Ecto neural progenitor cell (in vitro differentiated cells): ENCODE measurements at places on chromosomes 3 and 15.

- no peak for DNase-seq
Observed at GRCh38 chr3:8509961-8510360, 8.3 kb downstream of the LMCD1 start.

DNA sequence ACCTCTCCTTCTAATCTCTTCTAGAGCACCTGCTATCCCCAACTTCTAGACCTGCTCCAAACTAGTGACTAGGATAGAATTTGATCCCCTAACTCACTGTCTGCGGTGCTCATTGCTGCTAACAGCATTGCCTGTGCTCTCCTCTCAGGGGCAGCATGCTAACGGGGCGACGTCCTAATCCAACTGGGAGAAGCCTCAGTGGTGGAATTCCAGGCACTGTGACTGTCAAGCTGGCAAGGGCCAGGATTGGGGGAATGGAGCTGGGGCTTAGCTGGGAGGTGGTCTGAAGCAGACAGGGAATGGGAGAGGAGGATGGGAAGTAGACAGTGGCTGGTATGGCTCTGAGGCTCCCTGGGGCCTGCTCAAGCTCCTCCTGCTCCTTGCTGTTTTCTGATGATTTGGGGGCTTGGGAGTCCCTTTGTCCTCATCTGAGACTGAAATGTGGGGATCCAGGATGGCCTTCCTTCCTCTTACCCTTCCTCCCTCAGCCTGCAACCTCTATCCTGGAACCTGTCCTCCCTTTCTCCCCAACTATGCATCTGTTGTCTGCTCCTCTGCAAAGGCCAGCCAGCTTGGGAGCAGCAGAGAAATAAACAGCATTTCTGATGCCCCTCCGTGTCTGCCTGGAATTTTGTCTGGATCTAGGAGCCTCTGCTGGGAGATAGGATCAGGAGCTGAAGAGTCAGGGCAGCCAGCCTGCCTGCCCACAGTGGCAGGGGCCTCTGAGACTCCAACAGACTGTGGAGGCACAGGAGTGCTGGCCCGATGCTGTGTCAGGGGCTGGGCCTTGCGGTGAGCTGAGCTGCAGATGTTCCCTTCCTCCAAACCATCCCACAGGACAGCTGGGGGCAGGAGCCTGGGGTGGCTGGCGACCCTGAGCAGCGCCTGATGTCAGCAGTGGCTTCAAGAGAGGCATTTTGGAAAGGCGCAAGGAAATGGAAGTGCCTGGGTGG, 3.0 kb downstream of the ISLR start:
- DNase-seq: no peak

GRCh38 chr3:154775821-154776548, 304.1 kb upstream of the MME start:
- no peak for DNase-seq

GRCh38 chr3:49807431-49808114, 4.5 kb downstream of the INKA1 start:
- DNase-seq: no peak
